Urinary bladder (tissue), 4 donors: ENCODE measurements at places on chromosomes 16 and 17. TPM values are rescaled to one million over a fixed set of nuclear protein-coding genes. Genes with fewer than 3 reads are reported as not detected.

ATP2A3 gene
- polyA plus RNA-seq: 28.1 TPM

MYOCD gene
- polyA plus RNA-seq: 59.4 TPM

CDH5 gene
- 44.0 TPM for polyA plus RNA-seq

GAS2L2 gene
- polyA plus RNA-seq: 0.09 TPM
